ENCODE measurements at places on chromosomes 7 and 10.
A peak's percentile ranks its signal among the peaks of the same experiment; 100 is the strongest.

GRCh38 chr10:62632071-62632809 lies 172.3 kb upstream of the ADO start:
- DNase-seq = no peak

- DNase-seq = no peak
These were observed 113.4 kb downstream of the HIPK2 start for GRCh38 chr7:139664434-139664833.

DNA sequence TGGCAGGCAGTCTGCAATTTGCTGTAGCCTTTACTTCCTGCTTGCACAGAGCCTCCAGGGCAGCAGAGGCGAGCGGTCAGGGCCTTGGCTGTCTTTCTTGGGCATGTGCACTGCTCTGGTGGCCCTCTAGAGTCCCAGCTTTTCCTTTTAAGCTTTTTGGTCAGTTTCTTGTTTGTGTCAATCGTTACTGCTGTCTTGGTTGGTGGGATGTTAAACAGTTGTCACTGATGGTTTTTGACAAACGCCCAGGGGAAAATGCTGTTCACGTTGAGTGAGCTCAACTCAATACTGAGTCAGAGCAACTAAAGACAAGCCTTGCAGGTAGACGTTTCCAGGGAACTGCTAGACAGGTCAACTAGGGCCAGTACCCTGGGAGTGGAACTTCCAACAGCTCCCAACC lies 14.0 kb downstream of the PRKRIP1 start:
- DNase-seq = no peak

DNA sequence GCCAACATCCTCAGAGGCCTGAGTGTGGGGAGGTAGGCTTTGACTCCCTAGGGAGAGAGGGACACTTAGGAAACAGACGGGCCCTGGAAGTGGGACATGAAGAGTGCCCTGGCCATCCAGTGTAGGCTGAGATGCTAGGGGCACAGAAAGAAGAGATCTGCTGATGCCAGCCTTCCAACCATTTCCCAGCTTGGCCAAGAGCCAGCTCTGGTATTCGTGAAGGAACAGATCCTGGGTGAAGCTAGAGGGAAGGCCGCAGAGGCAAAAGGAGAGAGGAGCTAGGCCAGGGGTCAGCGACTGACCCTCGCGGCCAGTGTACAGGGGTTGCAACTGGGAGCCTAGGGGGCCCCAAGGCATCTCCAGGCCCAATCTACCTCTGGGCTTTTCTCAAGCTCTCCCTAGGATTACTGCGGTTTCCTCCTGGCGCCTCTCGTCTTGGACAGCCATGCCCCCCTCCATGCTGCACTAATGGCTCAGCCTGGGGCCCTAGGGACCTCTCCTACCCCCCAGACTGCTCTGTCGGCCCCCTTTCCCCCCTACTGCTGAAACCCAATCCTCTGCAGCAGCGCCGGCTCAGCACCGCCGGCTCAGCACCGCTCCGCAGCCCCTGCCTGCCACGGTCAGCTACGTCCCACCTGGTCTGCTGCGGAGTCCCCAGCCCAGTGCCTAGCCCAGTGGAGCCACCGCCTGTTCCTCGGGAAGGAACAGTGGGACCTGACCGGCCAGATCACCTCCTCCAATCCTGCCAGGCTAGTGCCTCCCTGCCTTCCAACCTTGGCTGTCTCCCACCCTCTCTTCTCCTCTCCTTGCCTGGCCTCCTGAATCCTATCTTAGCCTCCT lies at the start of gene ASIC3:
Gene ASIC3 (plus strand): TSS at position 556 of the 840 bp plus-strand sequence. CDS start 355 bp downstream, outside the sequence.
- DNase-seq = no peak

DNA sequence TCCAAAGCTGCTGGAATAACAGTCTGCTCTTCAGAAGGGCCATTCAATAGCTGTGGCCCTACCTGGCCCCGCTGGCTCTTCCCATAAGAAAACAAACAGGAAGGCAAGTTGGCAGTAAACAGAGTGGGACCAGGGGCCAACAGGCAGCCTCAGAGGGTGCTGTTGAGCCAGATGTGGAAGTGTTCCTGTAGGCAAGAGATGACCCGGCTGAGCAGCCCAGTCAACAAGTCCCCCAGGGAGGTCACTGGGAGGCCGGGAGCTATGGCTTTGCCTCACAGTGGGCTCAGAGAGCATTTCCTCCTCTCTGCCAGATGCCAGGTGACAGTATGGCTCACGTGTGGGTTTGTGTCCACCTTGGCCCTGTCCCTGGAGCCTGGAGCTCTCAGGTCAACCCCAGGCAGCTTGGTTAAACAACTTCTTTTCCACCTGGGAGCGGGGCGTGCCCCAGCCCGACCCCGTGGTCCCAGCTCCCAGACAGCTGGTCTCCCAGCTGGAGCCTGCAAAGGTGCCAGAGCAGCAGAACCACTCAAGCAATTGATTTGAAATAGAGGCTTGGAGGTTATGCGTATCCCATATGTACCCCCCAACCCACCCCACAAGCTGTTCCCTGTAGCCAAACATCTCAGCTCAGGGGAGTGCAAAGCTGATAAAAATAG lies 33.8 kb upstream of the LOXL4 start:
- no peak for DNase-seq

DNA sequence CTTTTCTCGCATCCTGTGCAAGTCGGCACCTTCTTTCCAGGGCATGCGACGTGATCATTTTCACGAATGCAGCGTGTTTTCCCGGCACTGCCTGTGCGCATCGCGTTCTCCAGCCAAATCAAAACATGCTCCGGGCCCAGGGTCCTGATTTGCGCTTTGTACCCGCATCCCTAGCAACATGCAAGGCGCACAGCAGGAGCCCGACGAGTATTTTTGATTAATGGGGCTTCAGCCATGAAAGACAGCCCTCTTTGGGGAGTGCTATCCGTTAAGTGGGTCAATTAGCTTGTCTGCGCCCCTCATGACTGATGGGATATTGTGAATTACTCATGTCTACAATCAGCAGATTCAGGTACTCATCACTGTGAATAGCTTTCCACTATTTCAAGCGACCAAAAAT lies 243.3 kb upstream of the RNF32 start:
- no peak for DNase-seq

DNA sequence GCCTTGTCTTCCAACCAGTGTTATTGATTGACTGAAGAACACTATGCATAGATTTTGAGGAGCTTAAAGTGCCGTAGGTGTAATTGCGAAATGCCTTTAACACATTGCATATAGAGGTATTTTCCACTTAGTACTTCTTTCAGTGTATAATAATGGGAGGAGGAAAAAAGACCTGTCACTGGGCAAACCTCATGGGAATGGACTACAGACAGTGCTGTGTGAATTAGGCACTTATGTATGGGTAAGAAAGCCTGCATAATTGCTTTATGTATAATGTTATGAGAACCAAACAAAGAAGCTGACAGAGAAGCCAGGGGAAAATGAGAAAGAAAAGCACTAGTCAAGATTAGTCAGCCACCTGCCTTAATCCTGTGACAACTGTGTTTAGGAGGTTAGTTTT lies 12.4 kb upstream of the SCRN1 start:
- DNase-seq = no peak

- no peak for DNase-seq
These were observed 143.4 kb downstream of the C10orf105 start for GRCh38 chr10:71575934-71576801.

DNA sequence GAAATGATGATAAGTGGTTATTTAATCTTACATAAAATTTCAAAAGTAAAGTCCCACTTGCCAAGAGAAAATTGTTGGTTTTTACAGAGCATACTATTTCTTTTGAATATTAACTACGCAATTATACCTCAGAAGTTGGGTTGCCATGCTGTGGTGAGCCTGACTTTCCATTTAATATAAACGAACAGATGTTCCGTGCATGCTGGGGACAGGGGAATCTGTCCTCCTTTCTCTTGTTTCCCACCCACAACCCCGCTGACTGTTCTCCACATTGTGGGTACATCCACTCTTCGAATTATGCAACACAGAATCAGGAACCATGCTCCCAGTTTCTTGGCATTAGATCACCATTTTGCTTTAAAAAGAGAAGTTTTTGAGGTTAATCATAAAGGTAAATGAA lies 29.2 kb upstream of the RTKN2 start:
- DNase-seq = no peak

DNA sequence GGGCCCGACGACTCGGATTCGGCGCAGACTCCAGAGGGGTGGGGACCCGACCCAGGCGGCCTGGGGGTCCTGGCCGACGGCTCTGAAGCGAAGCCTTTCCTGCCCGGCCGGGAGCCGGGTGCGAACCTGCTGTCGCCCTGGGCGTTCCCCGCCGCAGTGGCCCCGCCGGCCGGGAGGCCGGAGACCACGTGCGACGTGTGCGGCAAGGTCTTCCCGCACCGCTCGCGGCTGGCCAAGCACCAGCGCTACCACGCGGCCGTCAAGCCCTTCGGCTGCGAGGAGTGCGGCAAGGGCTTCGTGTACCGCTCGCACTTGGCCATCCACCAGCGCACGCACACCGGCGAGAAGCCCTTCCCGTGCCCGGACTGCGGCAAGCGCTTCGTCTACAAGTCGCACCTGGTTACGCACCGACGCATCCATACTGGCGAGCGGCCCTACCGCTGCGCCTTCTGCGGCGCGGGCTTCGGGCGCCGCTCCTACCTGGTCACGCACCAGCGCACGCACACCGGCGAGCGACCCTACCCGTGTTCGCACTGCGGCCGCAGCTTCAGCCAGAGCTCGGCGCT lies 15.4 kb downstream of the ZNF316 start:
- no peak for DNase-seq

- DNase-seq = peak; percentile 79
These were observed 14.1 kb upstream of the SUN1 start for GRCh38 chr7:818031-818699.

- peak; percentile 85 for DNase-seq
These were observed 74.7 kb upstream of the ITGB1 start for GRCh38 chr10:33032654-33033151.

GRCh38 chr10:132264306-132264950 lies 43.3 kb downstream of the STK32C start:
- no peak for DNase-seq

GRCh38 chr10:3976718-3977117 lies 191.7 kb upstream of the KLF6 start:
- DNase-seq = no peak

DNA sequence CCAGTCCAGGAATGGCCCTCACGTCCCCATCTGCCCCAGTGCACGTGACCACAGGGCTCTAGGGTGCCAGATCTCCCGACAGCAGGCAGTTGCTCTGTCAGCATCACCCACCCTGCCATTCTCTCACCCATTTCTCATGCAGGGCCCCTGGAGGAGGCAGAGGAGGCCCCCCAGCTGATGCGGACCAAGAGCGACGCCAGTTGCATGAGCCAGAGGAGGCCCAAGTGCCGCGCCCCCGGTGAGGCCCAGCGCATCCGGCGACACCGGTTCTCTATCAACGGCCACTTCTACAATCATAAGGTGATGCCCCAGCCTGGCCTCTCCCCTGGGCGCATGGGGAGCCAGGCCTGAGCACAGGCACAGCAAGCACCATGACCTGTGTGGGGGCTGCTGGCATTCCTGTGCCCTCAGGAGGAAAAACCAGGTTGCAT lies 6.1 kb upstream of the DEPP1 start:
- no peak for DNase-seq

GRCh38 chr7:132446260-132446659 lies 130.0 kb downstream of the PLXNA4 start:
- DNase-seq = no peak

- peak; percentile 61 for DNase-seq
These were observed 199.3 kb upstream of the FZD1 start for GRCh38 chr7:91064938-91065337.

DNA sequence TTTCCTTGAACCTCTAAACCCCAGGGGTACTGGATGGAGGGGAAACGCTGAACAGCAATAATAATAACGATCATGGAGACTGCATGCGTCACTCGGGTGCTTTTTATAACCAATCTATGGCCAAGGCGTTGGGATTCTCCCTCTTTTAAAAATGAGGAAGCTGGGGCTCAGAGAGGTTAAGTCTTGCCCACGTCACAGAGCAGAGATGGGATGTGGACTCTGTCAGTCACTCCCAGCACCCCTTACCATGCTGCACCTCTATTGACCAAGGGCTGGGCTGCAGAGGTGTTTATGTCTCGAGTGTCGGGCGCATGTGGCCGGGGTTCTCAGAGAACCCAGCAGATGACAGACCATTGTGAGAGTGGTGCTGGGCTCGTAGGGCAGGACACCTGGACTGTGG lies 129.9 kb downstream of the CDH23 start:
- DNase-seq = no peak

DNA sequence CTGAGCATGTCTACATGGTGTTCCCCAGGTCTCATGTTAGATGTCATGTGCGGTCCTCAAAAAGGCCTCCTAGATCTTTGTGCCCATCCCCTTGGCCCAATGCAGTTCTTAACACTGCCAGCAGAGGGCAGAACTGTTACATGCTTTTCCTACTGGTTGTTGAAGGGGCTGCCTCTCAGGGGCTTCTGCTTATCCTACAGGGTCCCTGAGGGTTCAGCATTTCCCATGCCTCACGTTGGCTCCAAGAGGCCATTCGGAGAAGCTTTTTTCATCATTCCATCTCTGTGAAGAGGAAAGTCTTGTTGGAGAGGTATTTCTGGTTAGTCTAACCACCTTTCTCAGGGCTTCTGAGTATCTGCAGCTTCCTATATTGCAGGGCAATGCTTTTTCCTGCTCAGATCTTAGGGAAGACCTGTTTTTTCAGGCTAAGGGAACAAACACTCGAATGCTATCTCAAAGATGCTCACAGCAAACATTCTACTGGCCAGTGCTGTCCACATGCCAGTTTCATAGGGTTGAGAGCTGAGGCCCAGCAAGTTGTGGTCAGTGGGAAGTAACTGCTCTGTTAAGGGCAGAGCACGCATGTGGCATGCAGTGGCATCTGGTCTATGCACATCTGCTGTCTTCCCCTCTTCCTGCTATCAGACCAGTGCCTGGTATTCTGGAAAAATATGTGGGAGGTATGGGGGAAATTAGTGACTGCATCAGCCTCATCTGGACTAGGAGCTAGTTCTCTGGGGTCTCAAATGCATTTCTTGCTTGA lies 31.5 kb downstream of the MBL2 start:
- DNase-seq = peak; percentile 9

DNA sequence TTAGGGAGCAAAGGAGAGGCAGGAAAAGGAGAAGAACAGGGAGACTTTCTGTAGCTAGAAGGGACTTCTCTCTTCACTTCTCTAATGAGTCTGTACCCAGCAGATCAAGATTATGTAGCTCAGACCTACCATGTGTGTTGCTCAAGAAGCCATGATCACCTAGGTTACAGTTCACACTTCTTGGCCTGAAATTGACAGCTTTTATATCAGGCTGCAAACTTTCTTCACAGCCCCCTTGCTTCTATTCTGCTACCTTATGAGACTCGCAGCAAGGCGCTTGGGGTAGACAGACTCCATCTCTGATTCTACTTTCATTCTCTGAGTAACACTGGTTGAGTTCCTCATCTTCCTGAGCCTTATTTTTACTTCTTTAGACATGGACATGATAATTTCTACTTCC lies 19.6 kb upstream of the GIMAP2 start:
- DNase-seq = no peak

- DNase-seq = peak; percentile 67
These were observed 825 bp downstream of the RAB11FIP2 start for GRCh38 chr10:118045837-118046394.
